AG09309 (cell line): ENCODE measurements at places on chromosomes 1 and 21.
A peak's percentile ranks its signal among the peaks of the same experiment; 100 is the strongest.

DNA sequence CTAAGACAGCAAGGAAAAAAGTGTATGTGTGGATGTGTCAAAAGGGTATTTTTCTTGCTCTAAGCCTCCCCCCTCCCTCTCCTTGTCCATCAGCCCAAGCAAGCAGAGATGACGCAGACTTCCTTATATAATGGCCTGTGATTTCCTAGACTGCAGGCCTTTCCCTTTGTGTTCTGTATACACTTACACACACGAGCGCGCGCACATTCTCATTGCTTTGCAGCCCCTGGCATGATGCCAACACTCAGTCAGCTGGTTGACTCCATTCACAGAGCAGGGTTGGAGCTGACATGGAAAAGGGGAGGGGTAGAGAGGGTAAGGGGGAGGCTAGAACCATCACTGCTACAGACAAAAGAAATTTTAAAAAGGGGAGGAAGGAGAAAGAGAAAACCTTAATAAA lies 41.8 kb downstream of the GATAD2B start:
- DNase-seq, result peak; percentile 33

GRCh38 chr1:40762144-40762923 lies 21.3 kb upstream of the KCNQ4 start:
- no peak for DNase-seq

GRCh38 chr1:1040004-1040991 lies 20.4 kb downstream of the AGRN start:
- DNase-seq, result peak; percentile 28

DNA sequence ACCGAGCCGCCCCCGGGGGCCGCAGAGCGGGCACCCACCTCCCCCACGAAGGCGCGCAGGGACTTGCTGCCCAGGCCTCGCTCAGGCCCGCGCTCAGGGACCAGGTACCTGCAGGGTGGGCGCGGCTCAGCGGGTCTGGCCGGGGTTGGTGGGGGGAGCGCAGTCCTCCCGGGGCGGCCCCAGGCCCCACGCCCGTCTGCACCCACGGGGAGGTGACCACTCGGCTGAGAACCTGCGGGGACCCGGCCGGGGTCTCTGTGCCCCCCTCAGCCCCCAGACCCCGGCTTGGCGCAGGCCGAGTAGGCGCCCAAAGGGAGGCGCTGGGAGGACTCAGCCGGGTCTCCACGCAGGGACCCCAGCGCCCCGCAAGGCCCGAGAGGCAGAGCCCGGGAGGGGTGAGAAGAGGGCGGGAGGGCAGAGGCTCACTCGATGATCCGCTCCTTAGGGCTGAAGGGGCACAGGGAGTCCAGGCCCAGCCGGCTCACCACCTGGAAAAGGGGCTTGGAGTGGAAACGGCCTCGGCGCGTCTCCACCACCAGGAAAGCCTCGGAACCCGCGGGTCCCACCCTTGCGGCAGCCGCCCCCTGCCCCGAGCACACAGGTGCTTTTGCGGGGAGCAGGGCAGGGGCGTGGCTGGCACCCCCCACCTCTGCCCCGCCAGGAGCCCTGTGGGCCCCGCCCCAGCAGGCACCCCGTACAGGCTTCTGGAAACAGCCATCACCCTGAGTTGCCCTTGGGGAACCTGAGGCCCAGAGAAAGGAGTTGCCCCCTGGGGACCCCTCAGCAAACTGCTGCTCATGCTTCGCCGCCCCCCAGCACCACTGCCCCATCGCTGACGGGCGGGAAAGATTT lies 9.3 kb downstream of the FTCD start:
- no peak for DNase-seq

DNA sequence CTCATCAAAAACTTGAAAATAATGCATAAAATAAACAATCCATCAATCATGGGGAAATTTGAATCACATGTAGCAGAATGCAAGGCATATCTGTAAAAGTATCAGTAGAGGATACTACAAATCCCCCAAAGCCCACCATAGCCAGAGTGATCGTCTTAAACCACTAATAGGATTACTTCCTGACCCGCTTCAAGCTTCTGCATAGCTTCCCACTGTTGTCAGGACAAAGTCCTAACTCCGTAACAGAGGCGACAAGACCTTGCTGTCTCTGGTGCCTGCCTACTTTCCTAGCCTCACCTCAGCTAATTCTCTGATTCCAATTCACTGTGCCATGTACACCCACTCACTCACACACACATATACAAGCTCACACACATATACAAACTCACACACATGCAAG lies 161.2 kb upstream of the NFIA start:
- DNase-seq, result no peak

DNA sequence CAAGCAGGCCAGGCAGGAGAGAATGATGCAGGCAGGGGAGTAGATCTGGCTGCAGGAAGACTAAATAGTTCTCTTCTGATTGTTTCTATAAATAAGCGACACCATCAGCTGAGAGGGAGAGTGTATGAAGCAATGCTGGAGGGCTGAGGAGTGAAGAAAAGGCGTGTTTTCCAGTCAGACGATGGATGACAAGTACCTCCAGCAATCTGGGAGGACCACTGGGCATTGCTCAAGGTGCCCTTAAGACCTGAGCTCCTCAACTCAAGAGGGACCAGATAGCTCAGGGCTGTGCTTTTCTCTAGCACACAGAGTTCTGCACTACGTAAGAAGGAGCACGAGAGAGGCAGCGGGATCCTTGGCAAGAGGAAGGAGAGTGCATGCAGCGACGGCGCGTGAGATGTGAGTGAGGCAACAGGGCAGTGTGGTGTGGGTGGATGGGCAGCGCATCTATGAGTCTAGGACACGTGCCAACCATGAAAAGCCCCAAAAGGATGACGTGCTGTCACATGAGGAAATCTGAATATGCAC lies 36.0 kb downstream of the PABPC4 start:
- DNase-seq, result peak; percentile 78
